ENCODE measurements at places on chromosomes 3 and 15.

DNA sequence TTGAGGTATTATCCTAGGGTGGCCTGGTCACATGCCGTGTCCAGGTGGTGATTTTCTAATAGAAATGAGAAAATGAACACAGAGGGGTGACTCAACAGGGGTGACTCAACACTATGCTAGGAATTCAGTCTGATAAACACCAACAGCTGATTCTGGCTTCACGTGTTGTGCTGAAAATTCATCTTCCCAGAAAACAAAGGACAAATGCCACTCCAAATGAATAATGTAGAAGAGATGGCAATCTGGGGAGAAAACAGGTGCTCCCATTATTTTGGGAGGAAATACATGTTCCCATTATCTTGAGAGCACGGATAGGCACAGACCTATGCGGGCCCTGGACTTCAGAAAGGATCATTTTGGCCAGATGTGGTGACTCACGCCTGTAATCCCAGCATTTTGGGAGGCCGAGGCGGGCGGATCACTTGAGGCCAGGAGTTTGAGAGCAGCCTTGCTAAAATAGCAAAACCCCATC lies 101.2 kb upstream of the MEX3B start:
- peak; percentile 79 for DNase-seq

GRCh38 chr15:73906346-73907034 lies 19.8 kb upstream of the LOXL1 start:
- DNase-seq: peak; percentile 57

DNA sequence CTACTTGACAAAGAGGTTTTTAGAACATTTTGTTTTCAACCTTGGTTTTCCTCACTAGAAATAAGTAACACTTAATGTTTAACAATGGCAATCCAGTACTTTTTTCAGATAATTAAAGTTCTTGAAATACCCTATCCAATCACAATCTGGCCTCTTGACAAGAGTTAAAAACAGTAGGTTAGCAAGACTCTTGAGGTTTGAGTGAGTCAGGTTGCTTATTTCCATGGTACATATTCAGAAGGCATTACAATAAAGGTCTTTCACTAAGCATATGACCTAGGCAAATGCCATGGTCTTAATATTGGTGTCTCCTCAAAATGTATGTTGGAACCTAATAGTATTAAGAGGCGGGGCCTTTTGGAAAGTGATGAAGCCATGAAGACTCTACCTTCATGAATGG lies 5.6 kb downstream of the SUCNR1 start:
- DNase-seq: no peak

DNA sequence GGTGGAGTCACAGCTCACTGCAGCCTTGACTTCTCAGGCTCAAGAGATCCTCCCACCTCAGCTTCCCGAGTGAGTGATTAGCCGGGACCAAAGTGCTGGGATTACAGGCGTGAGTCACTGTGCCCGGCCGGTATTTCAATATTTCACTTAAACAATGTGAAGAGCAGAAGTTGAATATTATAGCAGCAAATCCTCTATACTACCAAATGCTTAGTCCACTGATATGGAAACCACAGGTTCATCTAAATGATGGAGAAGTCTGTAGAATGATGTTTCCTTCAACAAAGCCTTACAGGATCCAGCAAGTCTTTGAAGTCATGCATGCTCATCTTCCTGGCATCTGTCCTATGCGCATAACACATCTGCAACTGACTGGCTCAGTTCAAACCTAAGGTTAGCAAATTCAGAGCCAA lies 20.3 kb upstream of the UACA start:
- DNase-seq: peak; percentile 64

DNA sequence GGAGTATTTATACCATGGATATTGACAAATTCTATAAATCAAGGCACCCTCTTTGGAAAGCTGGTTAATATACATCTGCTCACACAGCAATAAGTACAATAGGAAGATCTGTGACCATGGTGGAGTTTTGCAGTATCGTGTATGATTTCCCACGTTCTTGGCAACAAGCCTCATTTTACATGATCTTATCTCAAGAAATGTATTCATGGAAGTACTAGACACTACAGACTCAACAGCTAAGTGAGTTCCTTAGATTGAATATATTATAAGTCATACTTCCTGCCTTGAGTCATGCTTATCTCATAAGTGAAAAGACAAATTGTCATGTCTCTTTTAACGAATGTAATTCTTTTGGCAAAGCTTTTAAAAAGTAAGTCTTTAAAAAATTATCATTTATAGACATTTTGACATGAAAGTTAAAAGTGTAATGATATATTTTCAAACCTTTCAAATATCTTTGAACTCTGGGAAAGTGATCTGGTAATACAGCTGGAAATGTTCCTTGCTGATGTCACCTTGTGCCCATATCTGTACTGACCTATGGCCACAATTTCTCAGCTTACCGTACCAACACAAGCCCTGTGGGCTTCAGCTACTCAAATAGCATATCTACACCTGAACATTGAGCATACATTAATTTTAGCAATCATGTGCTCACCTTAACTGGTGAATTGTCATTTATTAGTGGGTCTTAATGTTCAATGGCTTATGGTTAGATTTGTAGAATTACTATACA lies 130.3 kb upstream of the TMC3 start:
- peak; percentile 86 for DNase-seq

- DNase-seq: no peak
Measured at GRCh38 chr3:71441217-71441924, 142.2 kb downstream of the FOXP1 start.

DNA sequence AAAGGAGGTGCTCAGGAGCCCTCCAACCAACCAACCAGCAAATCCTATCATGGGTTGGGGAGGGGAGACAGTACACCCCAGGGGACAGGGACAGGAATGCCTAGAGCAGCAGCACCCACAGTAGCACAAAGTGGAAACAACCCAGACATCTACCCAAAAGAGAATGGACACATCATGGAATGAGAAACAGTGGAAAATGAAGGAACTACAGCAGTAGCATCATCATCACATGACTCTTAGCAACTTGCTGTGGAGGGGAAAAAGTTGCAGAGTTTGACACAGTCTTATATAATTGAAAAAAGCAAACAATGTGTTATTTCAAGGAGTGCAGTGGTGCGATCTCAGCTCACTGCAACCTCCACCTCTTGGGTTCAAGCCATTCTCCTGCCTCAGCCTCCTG lies 11.0 kb downstream of the C3orf22 start:
- no peak for DNase-seq

DNA sequence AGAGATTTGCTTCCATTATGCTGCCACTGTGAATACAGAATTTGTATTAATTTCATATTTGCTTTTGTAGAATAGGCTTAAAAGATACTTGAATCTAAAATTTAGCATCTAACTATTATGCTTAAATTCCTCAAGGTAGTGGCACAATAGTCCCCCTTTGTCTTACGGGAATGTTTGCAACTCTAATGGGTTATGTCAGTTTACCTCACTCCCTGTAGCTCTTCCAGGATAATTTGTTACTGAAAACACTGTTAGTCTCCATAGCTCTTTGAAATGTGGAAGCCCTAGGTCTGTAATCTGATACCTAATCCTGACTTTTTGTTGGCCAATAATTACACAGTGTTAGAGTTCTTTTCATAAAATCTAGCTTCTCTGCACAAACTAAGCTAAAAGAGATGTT lies 433.4 kb downstream of the PYDC2 start:
- DNase-seq: no peak

- DNase-seq: peak; percentile 93
Measured at GRCh38 chr15:94206463-94207167, 24.7 kb upstream of the MCTP2 start.

DNA sequence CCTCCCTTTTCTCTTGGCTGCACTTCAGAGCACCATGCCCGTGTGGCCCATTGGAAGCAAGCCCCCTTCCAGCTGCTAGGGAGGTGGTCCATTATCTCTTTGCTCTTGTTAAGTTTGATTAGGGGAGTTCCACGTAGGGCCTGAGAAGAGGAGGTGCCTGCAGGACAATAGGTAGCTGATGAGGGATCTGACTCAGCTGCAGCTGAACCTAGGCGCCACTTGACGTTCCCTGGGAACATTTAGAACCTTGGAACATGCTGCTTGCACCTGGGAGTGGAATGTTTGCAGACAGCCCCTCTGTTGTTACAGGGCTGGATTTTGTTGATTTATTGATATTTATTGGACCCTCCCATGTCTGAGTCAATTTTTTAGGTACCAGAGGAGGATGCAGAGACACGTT lies 4.7 kb downstream of the SMAD3 start:
- DNase-seq: no peak

DNA sequence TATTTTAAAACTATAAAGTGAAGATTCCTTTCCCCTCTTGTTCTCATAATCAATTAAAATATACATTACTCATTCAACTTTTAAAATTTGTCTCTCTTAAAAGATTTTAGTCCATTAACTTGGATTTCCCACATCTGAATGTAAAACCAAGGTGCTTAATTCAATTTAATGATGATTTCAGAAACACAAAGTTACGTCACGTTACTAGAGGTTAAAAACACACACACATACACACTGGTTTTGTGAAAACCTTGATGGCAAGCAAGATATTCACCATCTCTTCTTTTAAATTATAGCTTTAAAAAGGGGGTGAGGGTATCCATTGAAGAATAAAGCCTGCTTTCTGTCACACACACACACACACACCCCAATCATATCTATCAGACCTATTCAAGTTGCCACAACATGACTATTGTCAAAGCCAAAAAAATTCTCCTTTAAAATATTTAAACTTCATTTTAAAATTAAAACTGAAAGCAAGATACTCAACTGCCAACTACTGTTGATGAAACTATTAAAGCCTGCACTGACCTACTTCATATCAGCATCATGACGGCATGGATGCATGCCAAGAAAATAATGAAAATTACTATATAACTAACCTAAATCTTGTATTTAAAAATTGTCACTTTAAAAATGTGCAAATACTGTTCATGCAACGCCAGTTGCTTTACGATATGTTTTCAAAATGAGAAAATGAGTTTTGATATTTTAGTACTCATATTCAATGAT lies 2.1 kb downstream of the RFX7 start:
- DNase-seq: no peak

GRCh38 chr15:84595660-84596059 lies 5.1 kb upstream of the ZSCAN2 start:
- DNase-seq: no peak

DNA sequence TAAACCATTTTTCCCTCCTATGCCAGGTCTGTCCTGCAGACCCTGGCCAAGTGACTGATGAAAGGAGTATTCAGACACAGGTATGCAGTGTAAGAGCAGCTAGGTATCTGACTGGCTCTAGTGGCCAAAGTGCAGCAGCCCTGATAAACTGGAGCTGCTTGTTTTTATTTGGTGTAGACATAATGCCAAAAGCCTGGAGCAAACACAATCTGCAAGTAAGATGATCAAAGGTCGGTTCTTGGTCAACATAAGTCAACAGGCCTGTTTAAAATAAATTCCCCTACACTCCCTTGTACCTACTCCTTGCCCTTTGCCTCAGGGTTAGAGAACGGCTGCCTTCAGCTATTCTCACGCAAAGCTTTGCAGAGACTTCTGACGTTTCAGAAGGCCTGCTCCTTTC lies 1003.1 kb downstream of the ZPLD1 start:
- DNase-seq: no peak

DNA sequence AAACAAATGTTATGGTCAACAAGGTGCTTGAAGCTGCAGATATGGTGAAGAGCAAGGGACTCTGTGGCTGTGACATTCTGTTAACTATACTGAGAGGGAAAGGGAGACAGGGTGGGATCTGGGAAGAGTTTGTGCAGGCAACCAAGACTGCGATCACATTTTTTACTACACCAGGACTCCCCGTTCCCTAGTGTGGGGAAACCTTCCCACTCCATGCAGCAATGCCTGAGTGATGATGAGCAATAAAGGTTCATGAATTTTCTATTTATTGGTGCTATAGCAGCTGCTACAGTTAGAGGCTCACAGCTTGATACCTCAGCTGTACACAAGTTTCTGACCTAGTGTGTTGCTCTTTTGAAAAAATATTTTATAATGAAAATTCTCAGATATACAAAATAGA lies 160.9 kb upstream of the SGO1 start:
- DNase-seq: no peak

DNA sequence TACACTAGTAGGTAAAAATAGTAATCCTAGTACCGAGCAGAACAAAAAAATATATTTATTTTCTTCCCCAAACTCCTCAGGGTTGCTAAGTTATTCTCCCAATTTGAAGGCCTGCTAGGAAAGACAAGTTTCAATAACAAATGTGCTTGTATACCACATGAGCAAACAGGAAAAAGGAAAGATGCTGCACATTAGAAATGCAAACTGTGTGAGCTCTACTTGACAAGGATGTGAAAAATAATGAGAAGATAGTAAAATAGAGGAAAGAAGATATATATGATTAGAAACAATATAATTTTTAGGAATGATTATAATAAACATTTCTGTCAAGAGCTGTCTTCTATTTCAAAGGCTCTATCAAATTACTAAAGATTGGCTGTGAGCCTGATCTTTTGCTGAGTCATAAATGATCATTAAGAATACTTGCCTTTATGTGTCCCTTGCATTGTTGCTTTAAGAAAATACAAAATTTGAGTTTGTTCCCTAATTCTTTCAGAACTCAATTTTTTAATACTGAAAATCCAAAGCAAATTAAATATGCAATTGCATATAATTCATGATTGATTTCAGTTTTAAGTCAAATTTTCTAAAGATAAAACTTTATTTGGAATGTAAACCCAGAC lies 174.2 kb downstream of the NEK10 start:
- DNase-seq: peak; percentile 22

- no peak for DNase-seq
Measured at GRCh38 chr3:3201611-3202010, 22.1 kb upstream of the CRBN start.

GRCh38 chr3:100001526-100002270 lies 112.6 kb downstream of the FILIP1L start:
- no peak for DNase-seq

DNA sequence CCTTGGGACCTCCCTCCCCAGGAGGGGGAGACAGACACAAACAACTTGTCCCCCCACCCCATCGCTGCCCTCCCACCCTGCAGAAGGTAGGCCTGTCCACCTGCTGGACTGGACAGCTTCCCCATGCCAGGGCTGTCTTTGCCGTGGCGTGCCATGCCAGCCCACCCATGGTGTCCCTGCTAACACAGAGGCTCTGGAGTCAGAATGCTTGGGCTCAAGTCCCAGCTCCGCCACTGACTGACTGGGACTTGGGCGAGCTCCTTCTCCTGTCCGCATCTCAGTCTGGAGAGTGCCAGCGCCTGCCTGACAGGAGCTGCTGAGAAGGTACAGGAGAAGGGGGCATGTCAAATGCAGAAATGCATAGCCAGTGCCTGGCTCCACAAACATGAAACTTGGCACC lies 23.9 kb downstream of the WNT7A start:
- DNase-seq: no peak

- DNase-seq: no peak
Measured at GRCh38 chr3:186513386-186513785, 30.8 kb downstream of the CRYGS start.

Data from fibroblast of upper back skin (primary cell).